Suppressor macrophage treated with lipopolysaccharide for 1 hour (primary cell): ENCODE measurements at places on chromosomes 5 and 9.

GRCh38 chr5:147986134-147986757 is 77.5 kb upstream of the SPINK5 start:
- DNase-seq, result no peak

DNA sequence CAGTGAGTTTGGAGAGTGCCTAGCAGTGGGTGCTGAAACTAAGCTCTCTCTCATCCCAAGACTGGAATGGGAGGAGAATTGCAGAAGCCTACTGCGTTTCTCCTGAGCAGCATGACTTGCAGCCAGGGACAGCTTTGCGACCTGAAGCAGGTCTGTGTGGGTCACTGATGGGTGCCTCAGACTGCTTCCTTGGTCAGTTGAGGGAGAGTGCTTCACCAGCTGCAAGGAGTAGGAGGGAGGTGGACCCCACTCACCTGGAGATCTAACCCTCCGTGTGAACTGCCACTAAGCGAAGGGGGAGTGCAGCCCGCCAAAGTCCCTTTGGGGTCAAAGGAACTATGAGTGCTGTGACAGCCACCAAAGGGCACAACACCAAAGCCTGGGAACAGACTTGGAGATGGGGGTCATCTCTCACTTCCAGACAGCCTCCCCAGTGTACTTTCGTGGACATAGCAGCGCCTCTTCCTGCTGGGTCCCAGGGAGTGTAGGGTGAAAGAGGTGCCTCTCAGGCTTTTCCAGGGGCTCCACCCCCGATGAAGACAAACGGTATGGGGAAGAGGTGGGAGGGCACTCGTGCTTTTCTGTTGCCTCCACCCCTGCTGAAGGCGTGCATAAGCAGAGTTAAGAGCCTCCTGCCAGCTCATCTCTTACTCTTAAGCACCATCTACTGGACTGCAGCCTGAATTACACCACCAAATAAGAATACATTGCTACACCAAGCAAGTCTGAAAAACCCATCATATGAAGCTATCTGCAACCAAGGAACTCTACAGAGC is 34.3 kb upstream of the MACIR start:
- DNase-seq, result peak; percentile 74

- no peak for DNase-seq
These were observed 346.5 kb downstream of the SPOCK1 start for GRCh38 chr5:137152616-137153015.

DNA sequence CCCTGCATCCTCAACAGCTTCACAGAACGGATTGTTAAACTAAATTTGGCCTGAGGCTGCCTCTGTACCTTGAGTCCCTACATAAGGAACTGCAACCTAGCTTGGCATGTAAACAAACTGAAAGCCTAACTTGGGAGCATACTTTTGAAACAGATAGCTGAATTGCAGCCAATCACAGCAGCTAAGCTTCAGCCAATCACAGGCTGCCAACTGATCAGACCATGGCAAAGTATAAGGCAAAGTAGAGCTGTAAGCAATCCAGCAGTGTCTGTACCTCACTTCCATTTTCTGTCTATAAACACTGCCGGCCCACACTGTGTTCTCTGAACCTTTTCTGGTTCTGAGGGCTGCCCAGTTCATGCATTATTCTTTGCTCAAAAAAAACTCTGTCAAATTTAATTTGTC is 8.9 kb upstream of the ZNF483 start:
- DNase-seq, result no peak

- DNase-seq, result no peak
These were observed 76.1 kb downstream of the SLC44A1 start for GRCh38 chr9:105320568-105320967.

- DNase-seq, result peak; percentile 44
These were observed 10.0 kb upstream of the LECT2 start for GRCh38 chr5:135964670-135965320.

DNA sequence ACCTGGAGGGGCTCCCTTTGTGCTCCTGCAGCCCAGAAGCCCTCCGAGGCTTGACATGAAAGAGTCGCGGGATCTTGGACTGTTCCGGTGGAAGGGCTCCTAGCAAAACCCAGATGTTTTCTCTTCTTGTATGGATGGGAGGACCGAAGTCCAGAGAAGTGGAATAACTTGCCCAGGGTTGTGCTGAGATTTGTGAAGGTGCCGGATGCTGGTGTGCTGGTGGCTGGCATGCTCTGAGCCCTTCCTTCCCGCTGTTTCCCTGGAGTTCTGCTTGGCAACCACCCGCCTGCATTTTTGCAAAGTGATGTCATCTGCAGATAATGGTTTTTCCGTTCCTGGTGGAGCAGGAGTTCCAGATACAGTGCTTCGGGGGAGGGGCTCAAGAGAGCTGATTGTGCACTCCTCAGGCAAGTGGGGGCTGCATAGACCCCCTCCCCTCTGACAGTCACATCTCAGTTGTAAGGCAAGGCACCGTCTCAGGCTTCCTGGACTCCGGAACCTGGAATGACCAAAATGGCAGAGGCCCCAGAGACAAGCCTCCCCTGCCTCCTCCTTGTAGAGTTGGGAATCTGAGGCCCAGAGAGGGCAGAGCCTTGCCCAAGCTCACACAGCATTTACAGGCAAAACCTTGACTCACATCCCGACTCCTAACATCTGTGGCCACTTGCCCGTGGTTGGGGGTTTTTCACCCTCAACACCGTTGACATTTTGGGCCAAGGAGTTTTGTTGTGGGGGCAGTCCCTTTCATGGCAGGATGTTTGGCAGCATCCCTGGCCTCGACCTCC is 157.0 kb downstream of the RGS3 start:
- no peak for DNase-seq

DNA sequence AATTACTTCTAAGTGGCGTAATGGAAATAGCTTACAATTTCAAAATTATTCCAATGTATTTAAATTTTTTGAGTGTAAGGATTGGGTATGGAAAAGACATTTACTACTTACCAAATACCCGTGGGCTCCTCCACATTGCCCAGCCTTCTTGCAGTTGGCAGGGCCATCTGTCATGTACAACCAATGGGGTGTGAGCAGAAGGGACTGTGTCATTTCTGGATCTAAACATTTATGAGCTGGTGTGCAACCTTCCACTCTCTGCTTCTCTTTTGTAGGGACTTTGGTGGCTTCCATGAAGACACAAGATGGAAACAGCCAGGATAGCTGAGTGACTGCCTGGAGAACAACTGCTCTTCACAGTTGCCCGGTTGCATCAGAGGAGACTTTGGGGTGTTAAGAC is 40.8 kb downstream of the FRMD3 start:
- no peak for DNase-seq

GRCh38 chr5:99068944-99069650 is 140.3 kb upstream of the CHD1 start:
- DNase-seq, result no peak

DNA sequence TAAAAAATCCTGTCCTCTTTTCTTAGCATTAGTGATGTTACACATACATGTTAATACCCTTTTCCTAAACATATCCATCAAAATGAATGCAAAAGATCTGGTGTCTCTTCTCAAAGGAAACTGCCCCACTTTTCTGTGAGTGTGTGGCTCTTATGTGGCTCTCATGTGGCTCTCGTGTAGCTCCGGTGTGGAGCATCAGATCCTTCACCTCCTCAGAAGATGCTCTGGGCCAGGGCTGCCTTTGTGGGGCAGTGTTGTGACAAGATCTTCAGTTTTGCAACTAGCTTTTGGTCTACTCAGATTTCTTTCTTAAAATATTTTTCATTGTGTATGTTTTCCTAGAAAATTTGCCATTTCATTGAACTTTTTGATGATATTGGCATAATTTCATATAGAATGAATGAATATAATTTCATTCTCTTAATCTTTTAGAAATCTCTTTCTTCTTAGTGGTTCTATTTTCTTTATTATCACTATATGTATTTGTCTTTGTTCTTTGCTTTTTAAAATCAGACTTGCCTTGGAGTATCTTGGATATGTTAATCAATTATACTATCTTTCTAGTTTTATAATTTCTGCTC is 19.4 kb downstream of the GARNL3 start:
- DNase-seq, result no peak

- no peak for DNase-seq
These were observed 78.3 kb upstream of the POU5F2 start for GRCh38 chr5:93819668-93820067.

GRCh38 chr9:91034521-91034920 is 232.9 kb downstream of the SYK start:
- DNase-seq, result no peak

DNA sequence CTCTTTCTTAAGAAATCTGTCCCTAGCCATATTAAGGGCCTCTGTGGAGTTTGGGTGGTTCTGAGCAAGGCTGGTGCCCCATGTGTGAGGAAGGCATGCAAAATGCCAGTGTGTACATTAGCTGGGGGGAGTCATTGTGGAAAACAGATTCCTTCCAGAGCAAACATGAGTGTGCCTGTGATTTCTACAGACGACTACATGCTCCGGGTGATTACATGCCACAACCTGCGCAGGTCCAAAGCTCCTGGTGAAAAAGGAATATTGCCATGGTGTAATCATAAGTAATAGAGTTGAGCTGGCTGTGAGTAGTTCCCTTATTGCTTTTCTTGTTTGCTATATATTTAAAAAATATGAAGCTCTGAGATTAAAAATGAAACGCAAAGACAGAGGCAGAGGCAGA is 102.1 kb downstream of the ACER2 start:
- no peak for DNase-seq

DNA sequence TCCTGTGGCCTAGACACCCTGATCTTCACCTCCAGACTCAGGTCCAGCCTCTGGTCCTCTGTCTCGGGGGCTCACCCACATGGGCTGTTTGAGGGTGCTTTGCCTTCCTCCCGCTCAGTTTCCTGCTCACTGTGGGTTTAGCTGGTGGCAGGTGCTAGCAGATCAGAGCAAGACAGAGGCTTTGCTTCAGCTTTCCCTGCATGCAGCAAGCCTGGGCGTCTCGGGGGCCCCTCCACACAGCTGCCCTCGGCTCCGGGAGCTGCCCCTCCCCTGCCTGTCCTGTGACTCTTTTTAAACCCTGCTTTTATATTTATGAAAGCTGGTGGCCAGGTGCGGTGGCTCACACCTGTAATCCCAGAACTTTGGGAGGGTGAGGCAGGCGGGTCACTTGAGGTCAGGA is 14.6 kb downstream of the MRPL36 start:
- DNase-seq, result no peak

- DNase-seq, result peak; percentile 93
These were observed 674 bp downstream of the C5orf15 start for GRCh38 chr5:133967698-133968203.

- peak; percentile 87 for DNase-seq
These were observed 16.4 kb downstream of the RETREG1 start for GRCh38 chr5:16600397-16600796.

- no peak for DNase-seq
These were observed 7.1 kb downstream of the INPP5E start for GRCh38 chr9:136432591-136432990.

GRCh38 chr5:95956021-95956899 is 5.4 kb downstream of the ELL2 start:
- no peak for DNase-seq
